ENCODE measurements at places on chromosomes 5 and 9. TPM values are rescaled to one million over a fixed set of nuclear protein-coding genes. Genes with fewer than 3 reads are reported as not detected.

The CAMK2A gene
- total RNA-seq, result not detected

The PCDHB12 gene
- total RNA-seq, result 0.56 TPM

The KIF27 gene
- 1.6 TPM for total RNA-seq

The SPINK1 gene
- total RNA-seq, result not detected

The TMC1 gene
- total RNA-seq, result not detected

The ACTBL2 gene
- total RNA-seq, result not detected

The C1QTNF3 gene
- total RNA-seq, result 0.31 TPM

The PCDHAC2 gene
- total RNA-seq, result 0.12 TPM

The C5orf52 gene
- not detected for total RNA-seq

The LCN2 gene
- total RNA-seq, result not detected
